Ascending aorta (tissue), 2 donors: ENCODE measurements at places on chromosomes 4 and X.

- H3K4me1 ChIP-seq, result no peaks in the 10 kb centered on the region
- no peak for DNase-seq
- no peaks in the 10 kb centered on the region for H3K36me3 ChIP-seq
- no peak overlapping the region for H3K27ac ChIP-seq
Measured at GRCh38 chr4:179751669-179752068, 2309.4 kb upstream of the AGA start.

GRCh38 chr4:147219145-147219544, 261.8 kb upstream of the EDNRA start:
- DNase-seq, result no peak
- no peaks in the 10 kb centered on the region for H3K36me3 ChIP-seq
- no peaks in the 10 kb centered on the region for H3K27me3 ChIP-seq
- no peaks in the 10 kb centered on the region for H3K4me1 ChIP-seq
- no peak overlapping the region for H3K4me3 ChIP-seq

GRCh38 chrX:23954396-23954795, 46.6 kb downstream of the CXorf58 start:
- no peak overlapping the region for H3K4me3 ChIP-seq
- no peaks in the 10 kb centered on the region for H3K27me3 ChIP-seq
- H3K27ac ChIP-seq, result no peak overlapping the region
- no peak for DNase-seq
- no peaks in the 10 kb centered on the region for H3K36me3 ChIP-seq
- no peaks in the 10 kb centered on the region for H3K4me1 ChIP-seq

- DNase-seq, result no peak
- H3K36me3 ChIP-seq, result no peaks in the 10 kb centered on the region
- no peaks in the 10 kb centered on the region for H3K27me3 ChIP-seq
- no peak overlapping the region for H3K4me3 ChIP-seq
Measured at GRCh38 chr4:188869581-188869980, 730.3 kb downstream of the TRIML1 start.

DNA sequence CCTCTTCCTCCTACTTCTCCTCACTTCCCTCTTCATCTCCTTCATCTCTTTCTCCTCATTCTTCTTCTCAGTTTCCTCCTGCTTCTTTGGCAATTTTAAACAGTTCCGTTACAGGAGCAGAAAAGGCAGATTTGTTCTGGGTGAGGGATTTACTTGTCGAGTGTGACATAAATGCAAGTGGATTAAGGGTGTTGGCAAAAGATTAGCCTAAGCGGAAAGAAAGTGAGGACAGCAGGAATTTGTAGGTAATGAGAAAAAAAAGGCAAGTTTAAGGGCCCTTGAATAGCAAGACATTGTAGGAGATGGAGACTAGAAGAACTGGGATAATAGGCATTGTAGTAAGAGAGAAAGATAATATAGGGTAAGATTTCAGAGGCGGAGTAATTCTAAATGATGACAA, 841.6 kb downstream of the RAPGEF2 start:
- no peak for DNase-seq
- no peaks in the 10 kb centered on the region for H3K27me3 ChIP-seq
- H3K4me3 ChIP-seq, result no peak overlapping the region

GRCh38 chrX:150854856-150855255, 43.6 kb downstream of the CD99L2 start:
- no peaks in the 10 kb centered on the region for H3K36me3 ChIP-seq
- H3K4me3 ChIP-seq, result no peak overlapping the region
- no peaks in the 10 kb centered on the region for H3K27me3 ChIP-seq
- no peak overlapping the region for H3K27ac ChIP-seq
- DNase-seq, result no peak

- no peak for DNase-seq
- H3K36me3 ChIP-seq, result no peaks in the 10 kb centered on the region
- peak overlapping the region; percentile 6 for H3K27ac ChIP-seq
- no peaks in the 10 kb centered on the region for H3K27me3 ChIP-seq
- H3K4me1 ChIP-seq, result no peaks in the 10 kb centered on the region
- H3K4me3 ChIP-seq, result peak overlapping the region; percentile 42
Measured at GRCh38 chrX:81120258-81120935, 81.3 kb downstream of the HMGN5 start.

GRCh38 chr4:70754470-70754869, 32.7 kb downstream of the RUFY3 start:
- H3K27ac ChIP-seq, result no peak overlapping the region
- no peak overlapping the region for H3K4me3 ChIP-seq
- H3K4me1 ChIP-seq, result no peaks in the 10 kb centered on the region
- H3K27me3 ChIP-seq, result no peaks in the 10 kb centered on the region
- H3K36me3 ChIP-seq, result no peaks in the 10 kb centered on the region

- no peak overlapping the region for H3K4me3 ChIP-seq
- H3K27me3 ChIP-seq, result no peaks in the 10 kb centered on the region
- H3K27ac ChIP-seq, result no peak overlapping the region
- no peaks in the 10 kb centered on the region for H3K36me3 ChIP-seq
- H3K4me1 ChIP-seq, result no peaks in the 10 kb centered on the region
- DNase-seq, result no peak
Measured at GRCh38 chr4:34512616-34513015, 1731.7 kb downstream of the ARAP2 start.

DNA sequence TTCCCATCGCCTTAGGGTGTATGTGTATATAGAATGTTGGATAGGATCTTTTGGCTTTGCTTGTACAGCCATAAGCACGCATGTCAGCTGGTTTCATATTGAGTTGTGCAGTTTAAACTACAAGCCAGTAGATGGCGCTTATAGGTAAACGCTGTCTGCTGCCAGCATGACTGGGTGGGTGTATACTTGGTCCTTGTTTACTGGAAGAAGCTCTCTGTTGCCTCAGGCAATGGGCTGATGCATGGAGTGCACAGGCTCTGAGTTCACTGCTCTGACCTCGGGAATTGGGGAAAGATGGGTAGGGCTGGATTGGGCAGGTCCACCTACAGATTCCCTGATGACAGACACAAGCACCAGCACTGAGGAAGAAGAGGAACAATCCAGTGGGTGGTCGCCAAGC, 831.5 kb downstream of the STIM2 start:
- H3K27me3 ChIP-seq, result no peaks in the 10 kb centered on the region
- DNase-seq, result no peak
- no peak overlapping the region for H3K27ac ChIP-seq
- H3K4me1 ChIP-seq, result no peaks in the 10 kb centered on the region

- H3K27me3 ChIP-seq, result no peaks in the 10 kb centered on the region
- H3K4me1 ChIP-seq, result no peaks in the 10 kb centered on the region
- no peak for DNase-seq
- no peak overlapping the region for H3K27ac ChIP-seq
- no peaks in the 10 kb centered on the region for H3K36me3 ChIP-seq
- no peak overlapping the region for H3K4me3 ChIP-seq
Measured at GRCh38 chr4:106454581-106454980, 86.0 kb upstream of the GIMD1 start.

- H3K36me3 ChIP-seq, result no peaks in the 10 kb centered on the region
- no peaks in the 10 kb centered on the region for H3K4me1 ChIP-seq
- H3K27ac ChIP-seq, result no peak overlapping the region
- H3K27me3 ChIP-seq, result no peaks in the 10 kb centered on the region
- no peak for DNase-seq
Measured at GRCh38 chr4:78937837-78938236, 1.4 kb downstream of the PAQR3 start.

GRCh38 chrX:2192584-2193272, 308.0 kb downstream of the DHRSX start:
- no peak overlapping the region for H3K4me3 ChIP-seq
- no peaks in the 10 kb centered on the region for H3K27me3 ChIP-seq
- no peaks in the 10 kb centered on the region for H3K36me3 ChIP-seq
- H3K27ac ChIP-seq, result no peak overlapping the region
- DNase-seq, result no peak

DNA sequence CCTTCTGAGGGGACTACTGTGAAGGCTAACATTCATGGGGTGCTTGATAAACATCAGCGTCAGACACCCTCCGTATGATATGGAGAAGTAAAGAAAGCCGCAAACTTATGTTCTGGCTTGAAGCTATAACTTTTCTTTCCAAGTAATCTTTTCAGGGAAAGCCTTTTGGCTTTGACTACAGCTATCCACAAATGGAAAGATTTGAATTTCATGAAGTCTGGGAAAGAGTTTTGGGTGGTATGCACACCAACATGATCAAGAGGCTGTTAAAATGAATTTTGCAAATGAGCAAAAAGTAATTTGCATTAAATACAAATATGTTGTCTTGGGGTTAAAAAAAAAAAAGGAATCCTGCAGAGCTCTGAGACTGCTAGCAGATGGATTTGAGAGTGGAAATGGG, 114.8 kb upstream of the LIMCH1 start:
- no peaks in the 10 kb centered on the region for H3K36me3 ChIP-seq
- no peaks in the 10 kb centered on the region for H3K27me3 ChIP-seq
- peaks cover 38% of the 10 kb centered on the region for H3K4me1 ChIP-seq
- H3K27ac ChIP-seq, result no peak overlapping the region
- no peak overlapping the region for H3K4me3 ChIP-seq

- H3K4me1 ChIP-seq, result no peaks in the 10 kb centered on the region
- DNase-seq, result no peak
- H3K36me3 ChIP-seq, result no peaks in the 10 kb centered on the region
- no peak overlapping the region for H3K4me3 ChIP-seq
- no peaks in the 10 kb centered on the region for H3K27me3 ChIP-seq
Measured at GRCh38 chr4:23429497-23429896, 460.4 kb downstream of the PPARGC1A start.

DNA sequence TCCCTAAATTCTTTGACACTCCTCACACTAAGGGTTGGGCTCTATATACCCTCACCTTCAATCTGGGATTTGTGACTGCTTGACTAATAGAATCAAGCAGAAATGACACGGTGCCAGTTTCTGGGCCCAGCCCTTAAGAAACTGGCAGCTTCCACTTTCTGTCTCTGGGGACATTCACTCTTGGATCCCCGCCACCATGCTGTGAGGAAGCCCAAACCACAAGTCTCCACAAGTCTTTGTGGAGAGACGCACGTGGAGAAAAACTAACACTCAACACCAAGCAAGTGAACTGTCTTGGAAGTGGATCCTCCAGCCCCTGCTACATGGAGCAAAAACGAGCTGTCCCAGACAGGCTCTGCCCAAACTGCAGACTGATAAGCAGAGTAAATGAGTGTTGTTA, 1.1 kb upstream of the EDNRA start:
- peak overlapping the region; percentile 92 for H3K27ac ChIP-seq
- H3K36me3 ChIP-seq, result no peaks in the 10 kb centered on the region
- H3K27me3 ChIP-seq, result no peaks in the 10 kb centered on the region
- peak; percentile 88 for DNase-seq
- H3K4me1 ChIP-seq, result peaks cover 6% of the 10 kb centered on the region

DNA sequence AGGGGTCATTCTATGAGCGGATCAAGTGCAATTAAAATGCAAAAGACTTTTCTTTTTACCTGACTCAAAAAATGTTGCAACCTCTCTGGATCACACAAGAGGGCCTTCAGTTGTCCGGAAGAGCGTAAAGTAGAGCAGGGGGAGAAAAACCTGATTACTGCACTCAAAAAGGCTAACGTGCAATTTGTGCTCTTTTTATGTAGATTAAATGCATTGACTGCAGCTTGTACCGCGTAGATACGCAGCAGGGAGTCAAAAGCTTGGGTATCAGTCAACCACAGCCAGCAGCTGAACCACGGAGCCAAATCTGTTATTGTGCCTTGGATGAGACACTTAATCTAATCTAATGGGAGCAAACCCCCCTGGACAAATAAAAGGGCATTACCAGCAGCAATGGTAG, 107.3 kb upstream of the RAI2 start:
- H3K27me3 ChIP-seq, result no peaks in the 10 kb centered on the region
- no peak for DNase-seq
- H3K27ac ChIP-seq, result no peak overlapping the region
- no peaks in the 10 kb centered on the region for H3K4me1 ChIP-seq

GRCh38 chr4:126458993-126459392, 1144.2 kb downstream of the FAT4 start:
- DNase-seq, result no peak
- H3K4me3 ChIP-seq, result no peak overlapping the region
- H3K36me3 ChIP-seq, result no peaks in the 10 kb centered on the region
- H3K4me1 ChIP-seq, result no peaks in the 10 kb centered on the region
- H3K27ac ChIP-seq, result no peak overlapping the region

- H3K4me1 ChIP-seq, result no peaks in the 10 kb centered on the region
- no peak overlapping the region for H3K4me3 ChIP-seq
- no peak for DNase-seq
- no peaks in the 10 kb centered on the region for H3K36me3 ChIP-seq
- no peak overlapping the region for H3K27ac ChIP-seq
- no peaks in the 10 kb centered on the region for H3K27me3 ChIP-seq
Measured at GRCh38 chr4:156138781-156139280, 185.2 kb upstream of the CTSO start.

GRCh38 chr4:84681486-84682274, 98.8 kb downstream of the CDS1 start:
- H3K4me3 ChIP-seq, result no peak overlapping the region
- DNase-seq, result no peak
- H3K27me3 ChIP-seq, result no peaks in the 10 kb centered on the region
- no peaks in the 10 kb centered on the region for H3K4me1 ChIP-seq
- H3K27ac ChIP-seq, result peak overlapping the region; percentile 15

- no peaks in the 10 kb centered on the region for H3K36me3 ChIP-seq
- no peak overlapping the region for H3K27ac ChIP-seq
- no peak for DNase-seq
- H3K4me1 ChIP-seq, result no peaks in the 10 kb centered on the region
- no peak overlapping the region for H3K4me3 ChIP-seq
Measured at GRCh38 chr4:165992283-165992682, 119.2 kb downstream of the TLL1 start.

DNA sequence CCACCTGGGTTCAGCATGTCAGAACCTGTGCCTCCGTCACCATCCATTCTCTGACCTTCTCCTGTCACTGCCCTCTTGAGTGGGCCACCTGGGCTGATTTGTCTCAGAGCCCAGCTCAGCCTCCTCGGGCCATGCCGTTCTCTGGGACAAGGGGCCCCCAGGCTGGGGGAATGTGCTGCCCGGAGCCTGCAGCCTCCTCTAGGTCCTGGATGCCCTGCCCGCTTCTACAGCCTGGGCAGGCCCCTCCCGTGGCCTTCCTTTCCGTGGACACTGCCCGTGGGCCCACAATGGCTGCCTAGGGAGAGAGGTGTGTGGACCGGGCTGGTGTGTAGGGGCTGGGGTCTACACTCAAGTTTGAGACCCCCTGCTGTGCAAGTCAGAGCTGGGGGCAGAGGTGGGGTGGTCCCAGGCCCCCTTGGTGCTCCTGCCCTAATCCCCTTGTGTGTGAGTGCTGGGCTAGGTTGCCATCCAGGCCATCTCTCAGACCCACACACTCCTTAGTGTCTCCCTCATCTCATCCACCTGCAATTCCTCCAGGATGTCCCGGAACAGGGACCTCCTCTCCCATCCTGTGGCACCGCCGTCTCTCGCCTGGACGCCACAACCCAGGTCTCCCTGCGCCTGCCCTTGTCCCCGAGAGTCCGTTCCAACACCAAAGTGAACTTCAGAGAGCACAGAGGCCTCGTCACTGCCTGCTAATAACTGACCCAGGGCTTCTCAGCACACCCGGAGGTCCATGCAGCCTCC, 12.4 kb downstream of the PSAPL1 start:
- H3K27ac ChIP-seq, result no peak overlapping the region
- H3K4me3 ChIP-seq, result no peak overlapping the region
- no peaks in the 10 kb centered on the region for H3K36me3 ChIP-seq
- no peaks in the 10 kb centered on the region for H3K4me1 ChIP-seq
- no peaks in the 10 kb centered on the region for H3K27me3 ChIP-seq
- DNase-seq, result peak; percentile 2

- no peaks in the 10 kb centered on the region for H3K27me3 ChIP-seq
- no peak for DNase-seq
- H3K27ac ChIP-seq, result no peak overlapping the region
- no peak overlapping the region for H3K4me3 ChIP-seq
Measured at GRCh38 chrX:112901869-112902725, 61.5 kb upstream of the AMOT start.

- H3K36me3 ChIP-seq, result no peaks in the 10 kb centered on the region
- H3K4me3 ChIP-seq, result no peak overlapping the region
- no peaks in the 10 kb centered on the region for H3K4me1 ChIP-seq
- H3K27ac ChIP-seq, result no peak overlapping the region
- DNase-seq, result no peak
Measured at GRCh38 chrX:42680666-42681065, 97.3 kb downstream of the PPP1R2C start.
